ENCODE measurements at places on chromosomes 2 and 18. TPM values are rescaled to one million over a fixed set of nuclear protein-coding genes. Genes with fewer than 3 reads are reported as not detected.

CPLX4 gene
- total RNA-seq: not detected

TMEM247 gene
- not detected for total RNA-seq

CYP27A1 gene
- total RNA-seq: not detected

SPEG gene
- 1.5 TPM for total RNA-seq

CCDC68 gene
- total RNA-seq: not detected

LOXL3 gene
- 0.43 TPM for total RNA-seq

KHK gene
- 3.8 TPM for total RNA-seq

PSMA8 gene
- not detected for total RNA-seq

PROM2 gene
- total RNA-seq: 1.1 TPM

REG1A gene
- not detected for total RNA-seq
